ENCODE measurements at places on chromosomes 7 and 10.

DNA sequence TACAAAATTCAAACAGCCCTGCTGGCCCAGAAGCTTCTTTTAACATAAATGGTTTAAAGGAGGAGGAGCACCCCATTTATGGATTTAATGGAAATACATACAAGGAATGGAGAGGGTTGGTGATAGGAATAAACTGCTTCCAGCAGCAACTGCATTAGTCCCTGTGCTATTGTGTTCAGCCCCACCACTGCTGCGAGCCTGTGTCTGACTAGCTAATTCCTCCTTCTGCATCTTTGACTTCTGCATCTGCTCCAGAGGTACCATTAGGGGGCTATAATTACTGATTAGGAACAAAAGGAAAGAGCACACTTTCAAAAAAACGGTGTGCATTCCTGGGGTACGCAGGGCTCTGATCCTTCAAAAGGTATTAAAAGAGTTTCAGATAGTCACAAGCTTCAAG lies 24.8 kb downstream of the CDCA7L start:
- DNase-seq: no peak

- no peak for DNase-seq
Measured at GRCh38 chr7:70098905-70099672, 500.8 kb downstream of the AUTS2 start.

- DNase-seq: no peak
Measured at GRCh38 chr7:158020706-158021095, 566.9 kb downstream of the PTPRN2 start.

DNA sequence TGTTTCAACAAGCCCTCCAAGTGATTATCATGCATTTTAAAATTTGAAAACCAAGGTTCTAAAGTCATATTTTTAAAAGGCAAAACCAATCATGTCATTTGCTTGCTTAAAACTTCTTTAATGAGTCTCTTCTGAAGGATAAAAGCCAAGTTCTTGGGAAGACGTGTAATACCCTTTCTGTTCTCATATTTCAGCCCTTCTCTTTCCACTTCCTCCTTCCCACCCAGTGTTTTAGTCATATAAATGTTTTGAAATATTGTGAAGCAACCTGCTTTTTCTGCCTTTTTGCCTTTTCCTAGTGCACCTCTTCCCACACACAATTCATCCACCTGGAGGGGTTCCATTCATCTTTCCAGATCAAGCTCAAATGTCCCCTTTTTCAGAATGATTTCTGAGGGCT lies 211.1 kb upstream of the LRRTM3 start:
- peak; percentile 74 for DNase-seq

DNA sequence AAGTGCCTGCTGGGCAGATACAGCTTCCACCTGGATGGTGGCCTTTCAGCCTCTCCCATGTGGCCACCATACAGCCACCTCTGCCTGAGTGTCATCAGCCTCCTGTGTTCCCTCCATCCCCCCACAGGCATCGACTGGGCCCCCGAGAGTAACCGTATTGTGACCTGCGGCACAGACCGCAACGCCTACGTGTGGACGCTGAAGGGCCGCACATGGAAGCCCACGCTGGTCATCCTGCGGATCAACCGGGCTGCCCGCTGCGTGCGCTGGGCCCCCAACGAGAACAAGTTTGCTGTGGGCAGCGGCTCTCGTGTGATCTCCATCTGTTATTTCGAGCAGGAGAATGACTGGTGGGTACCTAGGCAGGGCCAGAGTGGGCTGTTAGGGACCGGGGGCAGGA lies 13.4 kb downstream of the ARPC1B start:
- DNase-seq: no peak

DNA sequence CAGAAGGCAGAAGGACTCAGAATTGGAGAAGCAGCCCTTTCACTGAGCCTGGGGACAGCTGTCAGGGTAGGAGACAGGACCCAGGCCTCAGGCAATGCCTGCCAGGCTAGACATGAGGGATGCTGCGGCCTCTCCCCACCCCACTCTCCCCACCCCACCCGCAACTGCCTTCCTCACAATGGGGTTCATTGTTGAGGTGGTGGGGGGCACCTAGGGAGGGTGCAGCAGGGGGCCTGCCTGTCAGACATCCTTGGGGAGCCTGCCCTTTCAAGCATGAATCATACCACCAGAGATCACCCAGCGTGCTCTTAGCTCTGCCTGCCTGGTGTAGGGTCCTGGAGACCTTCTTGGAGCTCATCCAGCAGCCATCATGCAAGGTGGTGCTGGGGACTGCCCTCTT lies at the start of gene C10orf62:
Gene C10orf62, plus strand, starts transcription at position 243 of the 400 bp plus-strand sequence. CDS start 177 bp downstream, outside the sequence.
- DNase-seq: no peak

GRCh38 chr10:29698773-29699490 lies 64.2 kb upstream of the SVIL start:
- DNase-seq: no peak

DNA sequence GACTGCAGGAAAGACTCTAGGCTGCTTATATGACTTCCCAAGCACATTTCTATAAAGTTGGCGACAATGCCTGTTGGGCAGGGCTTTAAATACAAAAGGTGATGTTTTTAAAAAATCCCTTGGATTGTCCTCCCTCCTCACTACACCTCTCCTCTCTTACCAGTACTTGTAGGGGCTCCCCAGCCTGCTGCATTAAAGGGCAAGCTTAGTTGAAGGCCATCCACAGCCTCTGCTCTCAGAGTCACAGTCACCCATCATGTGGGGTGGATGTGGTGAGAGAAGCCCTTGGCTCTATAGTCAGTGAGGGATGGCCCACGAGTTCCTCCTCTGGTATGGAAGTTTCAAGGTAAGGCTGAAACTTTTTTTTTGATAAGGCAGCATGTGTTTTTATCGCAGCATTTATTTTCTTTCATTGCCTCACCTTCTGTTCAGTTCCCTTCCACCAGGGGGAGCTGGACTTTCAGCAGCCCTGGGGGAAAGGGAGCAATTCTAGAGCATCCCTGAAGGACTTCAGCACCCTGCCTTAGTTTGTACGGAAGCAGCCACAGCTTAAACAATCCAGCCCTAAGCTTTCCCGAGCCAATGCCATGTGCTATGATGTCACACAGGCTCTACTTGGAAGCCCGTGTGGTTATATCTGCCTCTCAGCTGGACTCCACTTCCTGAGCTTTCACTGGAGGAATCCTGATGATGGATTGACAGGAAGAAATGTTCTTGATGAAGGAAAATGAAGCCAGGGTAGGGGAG lies 131.9 kb downstream of the CALCR start:
- peak; percentile 43 for DNase-seq

DNA sequence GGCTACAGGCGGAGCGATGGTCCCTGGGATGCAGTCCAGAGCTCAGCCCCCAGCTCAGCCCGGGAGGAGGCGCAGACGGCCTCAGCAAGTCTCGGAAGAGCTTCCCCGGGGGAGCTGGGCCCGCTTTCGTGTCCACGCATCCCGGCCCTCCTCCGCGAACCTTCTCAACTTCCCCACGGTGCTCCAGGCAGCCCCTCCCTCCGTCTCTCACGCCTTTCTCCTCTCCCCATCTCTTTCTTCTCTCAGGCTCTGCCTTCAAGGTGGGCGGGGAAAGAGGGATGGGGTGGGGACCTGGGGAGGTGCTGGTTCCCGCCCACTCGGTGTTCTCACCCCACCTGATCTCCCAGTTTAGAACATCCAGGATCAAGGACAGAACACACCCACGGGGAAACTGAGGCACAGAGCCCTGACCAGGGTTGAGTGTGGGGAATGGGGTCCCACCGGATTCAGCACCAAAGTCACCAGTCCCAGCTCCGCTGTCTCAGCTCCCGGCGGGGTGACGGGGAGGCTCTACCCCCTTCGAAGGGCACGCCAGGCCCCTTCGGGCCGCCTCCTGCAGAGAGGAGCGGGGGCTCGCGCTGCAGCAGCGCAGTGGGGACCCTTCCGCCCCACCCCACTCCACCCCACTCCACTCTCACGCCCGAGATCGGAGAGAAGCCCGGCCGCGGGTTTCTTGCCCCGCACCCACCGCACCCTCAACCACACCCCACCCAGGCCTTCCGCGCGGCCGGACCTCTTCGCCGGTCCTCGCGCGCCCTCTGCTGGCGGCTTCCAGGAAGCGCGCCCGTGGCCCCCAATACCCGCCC lies 18.2 kb downstream of the POLL start:
- DNase-seq: peak; percentile 40

- DNase-seq: no peak
Measured at GRCh38 chr7:66837661-66838060, 83.4 kb upstream of the TMEM248 start.

DNA sequence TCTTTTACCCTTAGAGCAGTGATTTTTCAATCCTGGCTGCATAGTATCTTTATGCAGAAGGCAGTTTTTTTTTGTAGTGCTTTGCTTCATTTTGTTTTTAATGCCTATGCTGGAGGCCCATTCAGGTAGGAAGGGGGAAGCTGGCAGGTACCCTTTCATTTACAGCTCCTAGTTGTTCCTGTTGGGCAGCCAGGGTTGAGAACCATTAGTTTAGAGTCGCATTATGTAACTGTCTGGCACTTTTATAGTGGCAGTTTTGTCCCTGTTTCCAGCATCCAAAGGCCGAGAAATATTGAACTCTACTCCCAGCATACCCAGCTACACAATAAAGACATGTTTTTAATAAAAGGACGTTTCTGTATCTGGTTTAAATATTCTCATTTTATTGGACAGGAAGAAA lies 110.6 kb downstream of the CCDC3 start:
- DNase-seq: no peak

- DNase-seq: peak; percentile 16
Measured at GRCh38 chr7:142168746-142169145, 57.2 kb downstream of the MGAM2 start.

- DNase-seq: no peak
Measured at GRCh38 chr7:157841773-157842370, 505.1 kb downstream of the DNAJB6 start.

DNA sequence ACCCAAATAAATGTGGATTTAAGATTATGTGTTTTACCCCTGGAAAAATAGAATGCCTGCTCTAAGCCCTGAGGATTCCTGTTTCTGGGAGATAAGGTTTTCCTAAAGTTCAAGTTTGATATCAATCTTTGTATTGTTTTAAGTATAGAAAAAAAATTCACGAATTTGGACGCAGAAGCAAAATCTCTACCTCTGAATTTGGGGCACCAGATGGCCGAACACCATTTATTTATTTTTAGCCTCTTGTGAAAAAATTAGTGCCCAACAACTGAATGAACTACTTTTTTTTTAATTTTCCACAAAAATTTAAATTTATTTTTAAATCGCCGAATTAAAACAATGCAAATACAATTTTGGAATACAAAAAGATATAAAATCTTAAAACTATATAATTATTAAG lies 128.1 kb upstream of the SP4 start:
- DNase-seq: no peak

DNA sequence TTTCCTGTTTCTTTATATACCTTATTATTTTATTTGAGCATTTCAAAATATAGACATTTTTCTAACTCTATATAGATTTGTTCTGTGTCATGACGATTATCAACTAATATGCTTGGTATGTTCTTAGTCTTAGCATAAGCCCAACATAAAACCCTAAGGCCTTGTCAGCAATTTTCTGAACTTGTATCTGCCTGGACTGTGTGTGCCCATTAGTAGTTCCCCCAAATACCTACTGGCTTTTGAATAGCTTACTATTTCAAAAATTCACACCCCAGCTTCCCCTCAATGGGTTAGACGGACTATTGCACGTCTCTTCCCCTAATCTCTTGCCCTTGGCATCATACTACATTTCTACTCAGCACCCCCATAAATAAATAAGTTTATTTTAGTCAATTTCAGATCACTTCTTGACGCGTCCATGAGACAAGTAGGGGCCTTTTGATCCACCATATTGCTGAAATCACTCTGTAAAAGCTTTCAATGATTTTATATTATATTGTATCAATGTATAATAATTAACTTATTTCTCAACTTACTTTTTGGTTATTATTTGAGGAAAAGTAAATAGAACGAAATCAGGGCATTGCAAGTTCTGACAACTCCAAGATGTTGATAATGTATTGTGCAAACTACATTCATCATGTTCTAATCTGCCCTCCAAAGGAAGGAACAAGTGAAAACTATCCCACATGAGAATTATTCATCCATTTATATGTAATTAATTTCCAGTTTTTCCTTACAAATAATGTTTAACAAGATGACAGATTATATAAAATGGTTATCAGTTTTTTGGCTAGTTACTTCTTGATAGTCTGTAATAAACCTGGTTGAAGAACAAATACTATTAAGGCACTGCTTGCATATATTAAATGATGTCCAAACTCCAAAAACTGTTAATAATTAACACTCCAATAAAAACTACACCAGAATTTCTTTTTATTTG lies 1.1 kb upstream of the AKR1C3 start:
- DNase-seq: no peak

DNA sequence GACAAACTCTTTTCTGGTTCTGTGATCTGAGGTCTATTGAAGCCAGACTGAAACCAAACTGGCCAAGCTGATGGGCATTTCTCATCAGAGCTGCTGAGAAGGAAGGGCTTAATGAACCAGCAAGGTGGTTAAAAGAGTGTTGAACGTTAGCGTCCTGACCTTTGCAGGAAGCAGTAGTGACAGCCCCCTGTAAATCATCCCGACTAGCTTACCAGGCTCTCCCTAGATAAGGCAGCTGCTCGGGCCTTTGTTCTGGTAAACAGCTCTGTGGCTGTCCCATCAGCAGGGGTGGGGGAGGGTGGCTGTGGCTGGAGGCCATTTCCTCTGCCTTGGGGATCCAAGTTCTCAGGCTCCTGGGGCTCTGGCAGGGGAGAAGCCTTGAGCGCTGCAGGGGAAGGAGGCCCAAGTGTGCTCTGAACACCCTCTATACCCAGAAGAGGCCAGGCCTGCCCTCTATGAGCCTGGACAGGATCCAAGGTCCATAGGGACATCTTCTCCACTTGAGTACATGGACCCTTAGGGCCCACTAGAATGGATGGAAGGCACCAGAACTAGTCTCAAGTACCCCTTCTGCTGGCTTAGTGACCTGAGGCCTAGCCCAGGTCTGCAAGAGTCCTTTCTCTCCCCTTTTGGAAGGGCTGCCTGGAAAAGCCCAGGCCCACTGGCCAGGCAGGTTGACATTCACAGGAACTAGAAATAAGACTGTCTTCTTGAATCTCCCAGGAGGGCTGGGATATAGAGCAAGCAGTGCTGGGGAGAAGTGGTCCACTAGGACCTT lies 134.6 kb downstream of the ARHGAP22 start:
- DNase-seq: no peak

DNA sequence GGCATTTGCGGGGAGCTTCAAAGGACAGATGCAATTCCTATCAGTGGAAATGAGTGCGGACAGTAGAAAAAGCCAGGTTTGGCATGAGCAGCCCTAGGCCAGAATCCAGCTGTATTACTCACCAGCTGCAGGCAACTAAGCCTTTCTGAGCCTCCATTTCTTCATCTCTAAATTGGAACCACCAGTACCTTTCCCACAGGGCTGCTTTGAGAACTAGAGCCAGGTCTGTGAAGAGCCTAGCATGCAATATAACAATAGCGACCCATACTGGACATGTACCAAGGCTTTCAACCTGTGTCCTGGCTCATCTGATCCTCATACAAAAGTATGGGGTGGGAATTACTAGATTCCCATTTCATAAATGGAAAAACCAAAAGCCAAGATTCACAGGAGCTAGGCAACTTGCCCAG lies 101.0 kb downstream of the GSAP start:
- DNase-seq: no peak

All from iris pigment epithelial cell (primary cell).